ENCODE measurements at places on chromosomes 7 and 10.
A peak's percentile ranks its signal among the peaks of the same experiment; 100 is the strongest.

- DNase-seq = no peak
Observed at GRCh38 chr10:17958049-17958448, 6.3 kb downstream of the SLC39A12 start.

- DNase-seq = no peak
Observed at GRCh38 chr10:104077247-104077646, 8.4 kb downstream of the COL17A1 start.

- DNase-seq = no peak
Observed at GRCh38 chr7:115368998-115369397, 447.1 kb downstream of the MDFIC start.

DNA sequence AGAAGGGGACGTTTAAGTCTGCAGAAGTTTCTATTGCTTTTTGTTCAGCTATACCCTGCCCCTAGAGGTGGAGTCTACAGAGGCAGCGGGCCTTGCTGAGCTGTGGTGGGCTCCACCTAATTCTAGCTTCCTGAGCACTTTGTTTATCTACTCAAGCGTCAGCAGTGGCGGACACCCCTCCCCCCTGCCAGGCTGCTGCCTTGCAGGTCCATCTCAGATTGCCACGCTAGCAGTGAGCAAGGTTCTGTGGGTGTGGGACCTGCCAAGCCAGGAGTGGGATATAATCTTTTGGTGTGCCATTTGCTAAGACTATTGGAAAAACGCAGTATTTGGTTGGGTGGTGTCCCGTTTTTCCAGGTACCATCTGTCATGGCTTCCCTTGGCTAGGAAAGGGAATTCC lies 147.3 kb upstream of the PRPS1L1 start:
- peak; percentile 45 for DNase-seq

GRCh38 chr7:50068026-50068425 lies 25.0 kb downstream of the ZPBP start:
- no peak for DNase-seq

- no peak for DNase-seq
Observed at GRCh38 chr7:44183386-44183785, 5.9 kb downstream of the GCK start.

DNA sequence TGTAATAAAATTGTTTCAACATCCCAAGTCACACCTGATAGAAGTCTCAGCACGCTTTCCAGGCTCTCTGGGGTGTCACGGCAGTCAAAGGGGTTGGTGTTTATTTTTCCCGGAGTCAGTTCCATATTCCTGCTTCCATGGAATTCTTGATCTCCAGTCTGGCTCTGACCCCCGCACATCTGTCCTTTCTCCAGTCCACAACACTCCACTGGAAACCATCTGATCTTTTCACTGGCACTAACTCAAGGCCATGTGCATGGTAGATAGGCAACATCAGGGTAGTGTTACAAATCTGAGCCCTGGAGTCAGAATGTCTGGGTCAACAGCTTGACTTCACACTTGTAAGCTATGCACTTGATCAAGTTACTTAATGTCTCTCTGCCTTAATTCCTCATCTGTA lies 176.2 kb downstream of the WDR11 start:
- DNase-seq = no peak

GRCh38 chr10:4780782-4781181 lies 45.2 kb upstream of the AKR1E2 start:
- DNase-seq = no peak

GRCh38 chr7:2993868-2994267 lies 49.8 kb downstream of the CARD11 start:
- DNase-seq = no peak

DNA sequence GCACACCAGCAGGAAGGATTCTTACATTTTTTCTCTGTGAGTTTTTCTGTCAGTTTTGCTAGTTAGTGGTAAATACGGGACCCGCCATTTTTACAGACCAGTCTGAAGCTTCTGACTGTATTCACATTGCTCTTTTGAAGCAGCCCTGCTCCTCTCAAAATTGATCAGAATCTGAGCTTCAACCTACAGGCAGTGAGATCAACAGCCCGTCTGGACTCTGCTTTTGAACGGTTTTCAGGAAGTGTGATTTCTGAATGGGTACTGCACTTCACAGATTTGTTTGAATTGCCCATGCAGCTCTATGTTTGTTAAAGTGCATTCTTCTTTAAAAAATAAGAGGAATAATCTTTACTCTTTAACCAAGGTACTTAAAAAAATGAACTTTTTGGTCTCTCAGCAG lies 8.9 kb downstream of the PURB start:
- no peak for DNase-seq

GRCh38 chr7:106756884-106757283 lies 95.9 kb upstream of the CCDC71L start:
- no peak for DNase-seq

- no peak for DNase-seq
Observed at GRCh38 chr7:133712544-133712943, 414.6 kb upstream of the LRGUK start.

DNA sequence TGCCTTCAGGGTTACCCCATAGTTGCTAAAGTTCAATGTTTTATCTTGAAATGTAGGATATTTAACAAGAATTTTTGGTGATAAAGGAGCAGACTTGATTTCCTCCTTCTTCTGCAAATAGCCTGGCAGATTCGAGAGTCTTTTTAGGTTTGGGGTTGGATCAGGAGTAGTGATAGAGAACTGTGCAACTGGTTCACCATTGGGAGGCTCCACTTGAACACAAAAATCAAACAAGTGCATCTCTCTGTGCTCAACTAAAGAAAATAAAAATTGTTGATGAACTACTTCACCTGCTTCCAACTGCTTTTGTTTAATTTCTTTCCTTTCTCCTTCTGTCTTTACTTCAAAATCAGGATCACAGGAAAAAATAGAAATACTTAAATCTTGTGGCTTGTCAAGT lies 58.5 kb downstream of the MACC1 start:
- DNase-seq = no peak

DNA sequence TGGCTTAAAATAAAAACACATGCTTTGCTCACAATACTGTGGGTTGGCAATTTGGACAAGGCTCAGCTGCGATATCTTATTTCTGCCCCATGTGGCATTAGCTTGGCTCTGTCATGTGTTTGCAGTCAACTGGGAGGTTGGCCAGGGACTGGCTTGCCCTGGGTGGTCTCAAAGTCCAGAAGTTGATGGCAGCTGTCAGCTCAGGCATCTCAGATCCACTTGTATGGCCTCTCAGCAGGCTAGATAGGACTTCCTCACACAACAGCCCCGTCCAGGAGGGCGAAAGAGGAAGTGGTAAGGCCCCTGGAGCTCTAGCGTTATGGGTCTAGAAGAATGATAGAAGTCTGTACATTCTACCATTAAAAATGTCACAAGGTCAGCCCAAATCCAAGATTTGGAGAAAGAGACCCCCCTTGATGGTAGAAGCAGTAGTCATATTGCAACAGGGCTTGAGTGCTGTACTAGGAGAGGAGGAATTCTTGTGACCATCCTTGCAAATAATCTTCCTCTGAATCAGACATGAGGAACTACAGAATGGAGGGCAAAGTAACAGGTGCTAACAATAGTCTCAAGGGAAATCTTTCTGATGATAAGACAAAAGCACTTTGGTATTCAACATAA lies 166.2 kb downstream of the FAM107B start:
- DNase-seq = peak; percentile 52

DNA sequence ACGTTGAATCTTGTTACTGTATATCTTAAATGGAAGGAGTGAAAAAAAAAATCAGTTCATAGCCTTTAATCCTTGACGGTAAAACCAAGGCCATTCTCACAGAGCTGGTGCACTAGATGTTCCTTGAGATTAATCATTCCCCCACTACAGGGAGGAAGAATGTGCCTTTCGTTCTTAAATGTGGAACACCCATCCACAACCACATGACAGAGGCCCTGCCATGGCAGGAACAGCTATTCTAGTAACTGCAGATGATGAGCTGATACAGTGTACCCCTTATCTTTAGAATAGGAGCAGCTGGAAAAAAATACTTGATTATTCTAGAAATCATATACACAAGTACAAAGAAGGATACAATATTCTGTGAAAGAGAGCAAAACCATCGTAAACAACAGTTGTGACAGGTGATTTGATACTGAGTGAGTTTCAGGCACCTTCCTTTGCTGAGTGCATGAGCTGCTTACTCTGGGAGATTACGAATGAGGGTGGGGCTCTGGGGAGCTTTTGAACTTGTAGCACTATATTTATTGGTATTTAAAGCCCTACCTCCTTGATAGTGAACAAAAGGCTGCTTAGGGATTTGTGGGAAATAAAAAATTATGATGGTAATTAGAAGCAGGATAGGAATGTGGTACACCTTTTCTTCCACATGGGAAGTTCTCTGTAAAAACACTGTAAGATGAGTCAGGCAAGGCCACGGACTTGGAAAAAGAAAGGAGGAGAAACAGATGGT lies 244.4 kb upstream of the SLC26A5 start:
- DNase-seq = no peak

DNA sequence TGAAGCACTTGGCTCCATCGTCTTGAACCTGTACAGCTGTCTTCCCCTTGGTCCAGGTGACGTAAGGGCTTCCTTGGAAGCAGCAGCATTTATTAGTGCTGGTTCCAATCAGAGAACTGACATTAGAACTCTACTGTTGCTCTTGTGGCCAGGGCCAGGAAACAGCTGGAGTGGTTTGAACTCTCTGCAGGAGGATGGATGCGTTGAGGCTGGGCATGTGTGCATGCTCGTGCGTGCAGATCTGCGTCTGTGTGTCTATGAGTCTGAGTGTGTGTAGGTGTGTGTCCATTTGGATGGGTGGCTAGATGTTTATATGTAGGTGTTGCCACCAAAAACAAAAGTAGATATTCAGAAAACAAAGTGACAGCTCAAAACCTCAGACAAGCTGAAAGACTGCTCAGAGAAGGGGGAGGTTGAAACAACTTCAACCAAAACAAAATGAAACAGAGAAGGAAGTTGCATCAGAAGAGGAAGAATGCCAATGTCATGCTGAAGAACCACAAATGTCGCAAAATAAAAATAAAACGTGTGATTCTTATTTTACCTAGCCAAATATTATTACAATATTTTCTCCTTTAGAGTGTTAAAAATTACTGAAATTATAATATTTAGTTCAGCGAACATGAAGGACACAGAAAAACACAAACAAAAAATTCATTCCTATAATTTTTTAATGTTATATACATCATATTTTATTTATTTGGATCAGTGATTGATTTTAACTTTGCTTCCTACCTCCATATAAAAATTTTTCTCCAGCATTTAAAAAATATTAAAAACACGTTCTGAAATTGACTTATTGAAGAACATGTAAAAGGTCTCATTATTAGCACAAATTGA lies 96.1 kb upstream of the MKLN1 start:
- peak; percentile 71 for DNase-seq

DNA sequence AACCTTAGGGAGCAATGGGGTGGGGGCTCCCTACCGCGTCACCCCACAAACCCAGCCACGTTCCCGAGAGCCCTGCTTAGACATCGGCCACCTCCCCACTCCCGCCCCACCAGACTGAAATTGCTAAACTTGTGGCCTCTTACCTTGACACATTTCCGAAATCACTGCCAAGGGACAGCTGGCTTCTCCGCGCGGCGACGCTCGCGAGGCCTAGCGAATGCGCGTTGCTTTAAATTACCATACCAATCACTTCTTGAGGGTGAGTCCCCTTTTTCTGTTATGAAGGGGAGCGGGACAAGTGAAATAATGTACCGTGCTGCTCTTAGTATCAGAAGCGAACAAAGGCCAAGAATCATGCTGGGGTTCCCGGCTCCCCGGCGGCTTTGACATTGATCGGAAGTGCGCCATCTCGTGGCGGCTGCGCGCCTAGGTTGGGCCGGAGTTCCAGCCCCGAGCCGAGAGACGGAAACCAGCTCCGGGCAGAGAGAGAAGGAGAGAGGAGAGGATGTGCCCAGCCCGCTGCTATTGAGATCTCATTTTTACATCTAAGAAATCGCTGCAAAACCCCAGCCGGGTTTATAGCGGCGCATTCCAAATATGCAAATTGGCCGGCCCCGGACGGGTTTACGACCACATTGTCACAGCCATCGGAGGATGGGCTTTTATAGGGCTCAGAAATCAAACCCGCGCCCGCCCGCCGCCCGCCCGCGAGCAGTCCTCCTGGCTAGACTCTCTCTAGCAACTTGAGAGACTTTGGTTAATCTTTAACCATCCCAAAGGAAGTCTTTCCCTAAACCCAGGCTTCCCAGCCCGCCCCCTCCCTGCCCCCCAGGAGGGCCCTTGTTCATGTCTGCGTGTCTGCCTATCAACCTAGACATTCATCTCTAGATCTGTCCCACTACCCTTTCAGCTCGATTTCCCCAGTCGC lies 5.3 kb downstream of the HOXA11 start:
- DNase-seq = no peak

- DNase-seq = no peak
Observed at GRCh38 chr7:5375925-5376324, 47.7 kb downstream of the TNRC18 start.

DNA sequence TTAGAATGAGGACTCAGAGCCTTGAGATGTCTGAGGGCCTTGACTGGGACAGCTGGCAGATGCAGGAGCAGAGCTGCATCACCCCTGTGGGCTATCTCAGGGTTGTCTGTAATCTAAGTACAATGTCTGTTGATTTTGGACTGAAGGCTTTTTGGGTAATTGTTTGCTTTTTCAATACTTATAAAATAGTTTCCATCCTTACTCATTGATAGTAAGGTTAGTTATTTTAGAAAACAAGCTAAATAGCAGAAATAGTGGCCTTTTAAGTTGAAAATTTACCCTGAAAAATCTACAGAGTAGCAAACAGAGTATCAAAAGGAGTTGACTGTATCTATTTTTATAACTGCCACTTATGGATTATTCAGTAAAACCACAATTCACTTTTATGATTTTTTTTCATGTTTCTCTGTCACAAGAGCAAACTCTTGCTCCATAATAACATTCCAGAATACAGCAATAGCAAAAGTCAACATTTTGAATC lies 179.7 kb downstream of the CFTR start:
- no peak for DNase-seq

DNA sequence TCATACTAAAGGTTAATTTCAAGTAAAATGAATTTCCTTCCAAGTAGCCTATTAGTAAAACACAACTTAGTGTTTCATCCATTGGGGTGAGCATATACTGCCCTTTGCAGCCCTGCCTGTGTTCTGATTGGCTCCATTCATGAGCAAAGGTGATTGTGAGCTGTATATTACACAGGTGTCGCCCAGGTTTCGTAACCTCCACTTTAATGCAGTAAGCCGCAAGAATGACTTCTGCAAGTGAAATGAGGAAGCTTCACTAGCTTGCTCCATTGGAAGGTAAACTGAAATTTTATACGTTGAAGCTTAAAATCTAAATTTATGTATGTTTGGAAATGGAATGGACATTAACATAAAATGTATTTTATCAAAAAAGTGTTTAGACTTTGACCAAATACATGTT lies 24.4 kb downstream of the MTURN start:
- no peak for DNase-seq
